Mucosa of descending colon (tissue), 3 donors: ENCODE measurements at places on chromosomes 2 and 18. TPM values are rescaled to one million over a fixed set of nuclear protein-coding genes. Genes with fewer than 3 reads are reported as not detected.

GRCh38 chr2:110995911-110996310 is 124.8 kb upstream of the BCL2L11 start:
- DNase-seq = no peak

DNA sequence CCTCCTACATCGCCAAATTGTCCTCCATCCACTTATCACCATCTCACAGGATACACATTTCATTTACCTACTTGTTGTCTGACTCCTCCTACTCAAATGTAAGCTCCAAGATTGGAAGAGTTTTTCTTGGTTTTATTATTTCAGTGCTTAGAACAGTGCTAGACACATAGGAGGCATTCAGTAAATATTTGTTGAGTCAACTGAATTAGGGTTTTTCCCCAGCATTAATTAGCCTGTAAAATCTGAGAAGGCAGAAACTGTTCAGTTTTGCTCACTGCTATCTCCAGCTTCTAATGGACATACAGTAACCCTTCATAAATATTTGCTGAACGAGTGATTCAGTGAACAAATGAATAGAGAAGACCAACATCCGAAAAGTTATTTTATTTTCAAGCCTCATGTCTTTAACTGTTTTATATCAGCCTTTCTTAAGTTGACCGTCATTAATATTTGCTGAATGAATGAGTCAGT is 800 bp downstream of the TTC21B start:
- no peak for DNase-seq

DNA sequence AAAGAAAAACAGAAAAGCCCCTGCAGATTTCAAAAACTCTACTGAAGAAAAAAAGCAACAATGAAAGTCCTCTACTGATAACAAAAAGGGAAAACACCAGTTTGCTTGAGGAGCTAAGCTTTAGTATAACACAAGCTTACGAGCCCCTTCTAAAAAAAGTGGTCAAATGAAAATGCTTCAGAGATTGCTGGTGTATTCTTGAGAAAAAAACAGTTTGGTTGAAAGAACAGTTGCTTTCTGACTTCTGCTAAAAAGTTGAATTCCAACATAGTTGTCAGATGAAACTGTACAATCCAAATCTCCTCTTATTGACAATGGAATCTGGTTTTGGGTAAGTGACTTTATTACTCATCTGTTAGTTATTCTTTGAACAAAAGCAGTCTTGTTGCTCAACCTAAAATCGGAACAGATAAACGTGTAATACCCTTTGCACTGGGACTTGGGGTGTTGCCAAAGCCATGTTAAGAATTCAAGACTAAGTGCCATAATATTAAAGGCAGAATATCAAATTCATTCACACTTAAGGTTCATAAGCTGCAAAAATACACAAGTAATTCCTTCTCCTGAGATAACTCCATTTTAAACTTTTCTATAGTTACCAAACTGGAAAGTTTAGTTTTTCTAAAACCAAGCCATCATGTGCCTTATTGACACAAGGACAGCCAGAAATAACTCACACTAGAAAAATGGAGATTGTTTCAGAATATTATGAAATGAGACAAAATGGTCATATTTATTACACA is 45.3 kb upstream of the SPAG16 start:
- no peak for DNase-seq

DNA sequence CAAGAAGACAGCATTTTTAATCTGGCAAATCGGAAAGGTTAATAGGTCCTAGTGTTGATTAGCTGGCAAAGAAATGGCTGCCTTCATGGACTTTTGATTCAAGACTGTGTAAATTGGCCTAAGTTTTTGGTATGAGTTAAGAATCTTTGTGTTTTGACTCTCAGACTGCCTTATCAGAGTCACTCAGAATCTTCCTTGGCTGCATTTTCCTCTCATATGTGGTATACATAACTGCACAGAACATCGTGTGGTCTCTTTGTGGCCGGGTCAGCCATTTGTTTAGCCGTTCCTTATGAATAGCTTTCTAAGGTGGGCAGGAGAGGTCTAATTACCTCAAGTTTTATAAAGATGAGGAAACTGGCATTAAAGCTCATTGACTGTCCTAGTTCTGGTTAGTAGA is 30.1 kb downstream of the CAB39 start:
- DNase-seq = no peak

GRCh38 chr2:113922784-113923183 is 32.9 kb downstream of the ACTR3 start:
- DNase-seq = no peak

Gene EXOC6B
- total RNA-seq = 28.8 TPM

GRCh38 chr2:84362541-84362940 is 96.5 kb downstream of the SUCLG1 start:
- no peak for DNase-seq

DNA sequence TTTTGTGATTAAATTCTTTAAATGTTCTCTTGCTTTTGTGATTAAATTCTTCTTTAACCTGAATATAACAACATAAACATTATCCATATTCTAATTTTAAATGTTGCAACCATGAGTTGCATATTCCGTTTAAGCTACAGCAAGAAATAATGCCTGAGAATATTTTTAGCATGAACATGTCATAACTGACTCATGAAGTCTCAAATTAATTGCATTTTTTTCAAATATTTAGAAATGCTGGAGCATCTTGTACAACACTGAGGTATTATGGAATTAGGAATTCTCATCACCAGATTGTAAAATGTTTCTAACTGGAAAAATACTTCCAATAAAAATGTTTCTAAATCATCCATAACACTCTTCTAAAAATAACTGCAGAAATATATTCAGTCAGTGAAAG is 14.7 kb downstream of the ROCK2 start:
- DNase-seq = no peak

- no peak for DNase-seq
These were observed 197.8 kb downstream of the MEMO1 start for GRCh38 chr2:31813016-31813415.

DNA sequence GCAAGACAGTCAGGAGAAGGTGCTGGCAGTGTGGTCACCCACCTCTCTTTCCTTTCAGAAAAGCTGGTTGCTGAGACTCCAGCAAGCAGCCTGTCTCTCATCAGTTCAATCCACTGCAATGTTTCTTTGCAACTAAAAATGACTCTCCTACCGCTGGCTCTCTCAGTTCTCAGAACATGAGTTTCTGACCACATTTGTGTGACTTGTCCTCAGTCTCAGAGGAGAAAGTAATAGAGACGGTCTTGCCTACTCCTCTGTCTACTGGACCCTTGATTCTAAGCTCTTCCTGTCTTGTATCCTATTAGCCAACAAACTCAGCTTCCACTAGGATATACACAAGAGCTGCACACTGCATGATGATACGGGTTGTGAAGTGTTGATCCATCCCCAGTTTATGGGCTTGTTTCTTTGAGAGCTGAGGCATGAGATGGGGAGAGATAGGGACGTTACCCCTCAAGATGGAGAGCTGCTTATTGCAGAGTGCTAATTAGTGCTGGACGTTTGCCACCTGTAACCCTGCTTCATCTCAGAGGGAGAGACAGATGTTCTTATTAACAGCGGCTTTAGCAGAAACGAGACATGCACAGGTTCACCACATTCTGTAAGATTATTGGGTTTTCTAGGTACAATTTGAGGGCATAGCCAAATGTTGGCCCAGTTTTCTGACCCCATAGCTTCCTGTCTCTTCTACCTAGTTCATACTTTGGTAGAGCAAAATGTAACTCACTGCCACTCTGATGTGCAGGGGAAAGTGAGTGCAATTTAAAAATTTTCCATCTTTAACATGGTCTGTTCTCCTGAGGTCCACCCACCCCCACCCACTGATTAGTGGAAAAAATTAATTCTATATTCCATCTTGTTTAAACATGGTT is 32.4 kb upstream of the YWHAQ start:
- no peak for DNase-seq

- DNase-seq = no peak
These were observed 140.7 kb downstream of the ACOXL start for GRCh38 chr2:110873056-110873502.

GRCh38 chr2:105929516-105929915 is 184.8 kb downstream of the NCK2 start:
- DNase-seq = no peak

Gene RMND5A
- total RNA-seq = 69.2 TPM

DNA sequence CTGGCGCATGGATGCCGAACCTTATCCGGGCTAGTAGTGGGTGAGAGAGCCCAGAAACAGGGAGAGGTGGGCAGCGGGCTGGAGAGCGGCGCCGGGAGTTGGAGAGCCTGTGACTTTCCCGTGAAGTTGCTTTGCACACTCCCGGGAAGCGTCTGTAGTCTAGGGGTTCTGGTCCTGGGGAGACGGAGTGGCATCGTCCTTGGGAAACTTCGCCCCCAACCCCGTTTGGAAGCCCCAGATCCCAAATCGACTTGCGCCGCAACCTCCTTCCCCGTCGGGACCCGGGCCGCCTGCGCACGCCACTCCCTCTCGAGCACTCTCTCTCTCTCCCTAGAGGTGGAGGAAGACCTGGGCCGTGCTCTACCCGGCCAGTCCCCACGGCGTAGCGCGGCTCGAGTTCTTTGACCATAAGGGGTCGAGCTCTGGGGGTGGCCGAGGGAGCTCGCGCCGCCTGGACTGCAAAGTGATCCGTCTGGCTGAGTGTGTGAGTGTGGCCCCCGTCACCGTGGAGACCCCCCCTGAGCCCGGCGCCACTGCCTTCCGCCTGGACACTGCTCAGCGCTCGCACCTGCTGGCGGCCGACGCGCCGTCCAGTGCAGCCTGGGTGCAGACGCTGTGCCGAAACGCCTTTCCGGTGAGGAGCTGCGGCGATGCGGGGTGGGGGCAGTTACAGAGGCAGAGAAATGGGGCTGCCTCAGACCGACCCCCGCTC is 456 bp downstream of the DOK1 start:
- DNase-seq = peak; percentile 63

- DNase-seq = no peak
These were observed 1.9 kb upstream of the CRACDL start for GRCh38 chr2:98937906-98938305.

Gene KCNJ3
- 0.29 TPM for total RNA-seq

- no peak for DNase-seq
These were observed 26.1 kb downstream of the MPHOSPH10 start for GRCh38 chr2:71156573-71156972.

- no peak for DNase-seq
These were observed 25.4 kb downstream of the EPHA4 start for GRCh38 chr2:221546505-221547225.

DNA sequence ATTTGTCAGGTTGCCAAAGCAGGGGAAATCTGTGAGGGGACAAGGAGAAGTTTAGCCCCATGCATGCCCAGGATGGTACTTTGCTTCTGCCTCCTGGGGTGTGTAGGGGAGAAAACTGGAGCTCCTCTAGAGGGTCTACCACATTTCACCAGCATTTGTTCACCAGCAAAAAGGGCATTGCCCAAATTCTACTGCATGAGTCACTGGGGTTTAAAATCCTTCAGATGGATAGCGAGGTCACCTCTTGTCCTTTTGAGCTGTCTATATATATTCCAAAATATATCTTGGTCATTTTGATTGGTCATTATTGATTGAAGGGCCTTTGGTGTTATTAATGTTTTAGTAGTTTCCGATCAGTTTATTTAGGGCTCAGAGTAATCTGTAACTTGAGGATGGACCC is 18.7 kb downstream of the FHOD3 start:
- DNase-seq = no peak

- no peak for DNase-seq
These were observed 2.9 kb downstream of the MXD1 start for GRCh38 chr2:69917852-69918251.

DNA sequence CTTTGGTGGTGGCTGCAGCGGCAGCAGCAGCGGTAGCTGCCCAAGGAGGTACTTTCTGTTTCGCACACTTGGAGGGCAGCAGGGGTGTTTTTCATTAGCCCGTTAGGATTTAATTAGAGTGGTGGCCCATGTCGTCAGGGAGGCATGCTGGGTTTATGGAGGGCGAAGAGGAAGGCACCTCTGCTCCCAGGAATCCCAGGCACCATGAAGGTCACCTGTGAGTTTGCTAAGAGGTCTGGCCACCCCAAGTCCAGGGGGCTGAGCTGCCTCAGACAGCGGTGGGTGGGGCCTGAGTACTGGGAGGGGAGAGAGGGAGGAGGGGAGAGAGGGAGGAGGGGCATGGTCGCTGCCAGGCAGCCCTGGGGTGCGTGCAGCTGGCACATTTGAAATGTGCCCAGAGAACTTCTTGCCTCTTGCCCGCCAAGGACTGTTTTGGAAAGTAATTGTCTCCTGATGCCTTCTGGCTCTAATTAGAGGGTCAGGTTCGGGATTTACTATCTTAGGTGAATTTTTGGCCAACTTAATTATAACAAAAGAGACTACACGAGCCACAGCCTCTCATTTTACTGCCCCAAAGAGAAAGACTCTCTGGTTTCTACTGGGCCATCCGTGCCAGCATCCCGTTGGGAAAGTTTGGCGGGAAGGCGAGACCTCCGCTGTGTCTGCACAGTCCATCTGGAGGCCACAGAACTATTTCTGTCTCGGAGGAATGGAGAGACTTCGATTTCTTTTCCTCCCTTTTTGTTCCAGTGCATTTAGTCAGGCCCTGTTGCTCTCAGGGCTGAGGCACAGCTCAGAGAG is 62.0 kb downstream of the GLI2 start:
- no peak for DNase-seq

DNA sequence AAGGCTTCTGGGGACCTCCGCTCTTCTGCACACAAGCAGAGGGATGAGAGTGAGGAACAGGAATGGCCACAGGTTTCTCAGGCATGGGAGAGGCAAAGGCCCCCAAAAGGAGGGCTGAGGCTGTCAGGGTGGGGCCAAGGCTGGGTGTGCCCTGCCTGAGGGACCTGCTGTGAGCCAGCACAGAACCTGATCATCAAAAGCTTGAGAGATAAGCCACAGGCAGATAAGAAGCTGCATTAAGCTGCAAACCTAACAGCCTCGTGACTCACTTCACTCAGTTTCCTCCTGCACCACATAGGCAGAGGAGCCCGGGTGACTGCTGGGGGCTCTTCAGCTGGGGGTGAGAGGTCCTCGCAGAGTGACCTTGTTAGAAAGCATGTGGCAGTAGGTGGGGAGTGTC is 64.5 kb upstream of the LAPTM4A start:
- no peak for DNase-seq
